Calu3 (cell line): ENCODE measurements at places on chromosomes 12 and 14.
A peak's percentile ranks its signal among the peaks of the same experiment; 100 is the strongest.

DNA sequence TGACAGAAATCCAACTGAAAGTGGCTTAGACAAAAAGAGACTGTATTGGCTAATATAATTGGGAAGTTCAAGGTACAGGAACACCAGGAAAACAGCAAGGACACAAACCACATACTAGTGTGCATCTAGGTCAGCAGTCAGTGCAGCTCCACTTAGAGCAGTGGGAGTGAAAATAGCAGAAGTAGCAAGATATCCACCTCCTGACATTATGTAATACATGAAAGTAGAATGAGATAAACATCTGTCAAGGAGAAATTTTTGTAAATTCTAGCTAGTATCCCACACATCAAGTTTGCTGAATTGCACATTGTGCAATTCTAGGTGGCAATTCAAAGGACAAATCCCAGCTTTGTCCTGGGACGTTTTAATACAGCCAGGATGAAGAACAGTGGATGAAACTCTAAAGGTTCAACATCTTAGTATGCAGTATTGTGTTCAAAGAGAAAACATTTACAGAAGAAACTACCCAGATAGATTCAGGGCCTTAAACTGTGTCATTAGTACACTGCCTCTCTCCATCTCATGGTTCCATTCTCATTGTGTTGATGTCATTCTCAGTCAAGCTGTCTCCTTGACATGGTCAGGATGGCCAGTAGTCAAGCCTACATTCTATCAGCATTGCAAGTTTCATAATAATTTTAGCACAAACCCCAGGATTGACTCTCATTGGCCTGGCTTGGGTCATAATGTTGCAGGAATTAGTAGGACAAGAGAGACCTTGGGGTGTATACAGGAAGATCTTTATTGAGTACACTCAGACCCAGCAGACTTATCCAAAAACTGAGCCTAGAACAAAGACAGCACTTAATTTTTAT lies 56.8 kb downstream of the SDR9C7 start:
- H3K4me3 ChIP-seq, result no peak overlapping the region
- peaks cover 60% of the 10 kb centered on the region for H3K27me3 ChIP-seq
- H3K4me1 ChIP-seq, result peaks cover 4% of the 10 kb centered on the region
- H3K27ac ChIP-seq, result no peak overlapping the region
- no peaks in the 10 kb centered on the region for H3K36me3 ChIP-seq

DNA sequence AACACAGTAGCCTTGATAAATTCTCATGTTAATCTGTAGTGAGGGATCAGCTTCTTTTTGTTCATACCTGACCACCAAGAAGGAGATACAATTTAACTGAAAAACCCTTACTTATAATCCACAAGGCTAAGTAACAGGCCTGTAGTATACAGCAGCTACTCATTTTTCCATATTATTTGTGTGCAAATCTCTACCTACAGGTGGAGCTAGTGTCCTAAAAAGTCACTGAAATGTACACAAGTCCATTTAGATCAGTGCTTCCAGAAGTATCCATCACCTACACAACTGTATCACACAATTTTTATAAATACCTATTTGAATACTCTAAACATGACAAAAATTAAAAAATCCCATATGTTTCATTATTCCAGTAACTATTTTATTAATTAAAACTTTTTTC lies 173.2 kb downstream of the SLC35F4 start:
- H3K36me3 ChIP-seq, result peaks cover 4% of the 10 kb centered on the region
- no peak overlapping the region for H3K27ac ChIP-seq
- peak; percentile 4 for DNase-seq
- H3K27me3 ChIP-seq, result peaks cover 22% of the 10 kb centered on the region
- H3K4me1 ChIP-seq, result no peaks in the 10 kb centered on the region
- no peak overlapping the region for H3K4me3 ChIP-seq

DNA sequence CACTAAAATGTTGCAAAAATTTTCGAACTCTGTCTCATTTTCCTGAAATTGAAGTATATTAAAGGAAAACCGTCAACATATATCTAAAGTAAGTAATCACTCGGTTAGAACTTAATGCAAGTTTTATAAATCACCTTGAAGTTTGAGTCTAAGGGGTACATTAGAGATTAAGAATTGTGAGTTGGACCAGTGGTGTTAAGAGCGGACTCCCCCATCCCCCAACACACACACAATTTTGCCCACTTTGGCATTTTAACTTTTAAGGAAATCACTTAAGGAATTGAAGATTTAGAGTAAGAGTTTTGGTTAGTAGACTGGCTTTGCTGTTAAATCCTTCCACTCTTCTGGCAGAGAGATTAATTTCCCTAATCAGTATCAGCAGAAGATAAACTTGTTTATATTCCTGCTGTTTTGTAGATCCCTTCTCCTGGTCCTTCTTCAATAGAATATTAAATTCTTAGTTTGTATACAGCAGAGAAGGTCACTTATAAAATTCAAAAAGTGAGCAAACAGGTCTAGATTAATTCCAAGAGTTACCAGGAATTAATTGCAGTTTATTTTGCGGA lies 1.5 kb downstream of the HIF1A start:
- no peak for DNase-seq
- peaks cover 69% of the 10 kb centered on the region for H3K36me3 ChIP-seq
- peak overlapping the region; percentile 93 for H3K27ac ChIP-seq
- H3K4me3 ChIP-seq, result peak overlapping the region; percentile 89
- no peaks in the 10 kb centered on the region for H3K27me3 ChIP-seq

- H3K27ac ChIP-seq, result peak overlapping the region; percentile 43
- peak; percentile 44 for DNase-seq
- peaks cover 20% of the 10 kb centered on the region for H3K4me1 ChIP-seq
- peaks cover 12% of the 10 kb centered on the region for H3K36me3 ChIP-seq
- H3K4me3 ChIP-seq, result peak overlapping the region; percentile 69
Observed at GRCh38 chr12:1518591-1519516, 75.5 kb downstream of the FBXL14 start.

- H3K4me3 ChIP-seq, result no peak overlapping the region
- no peaks in the 10 kb centered on the region for H3K36me3 ChIP-seq
- H3K27me3 ChIP-seq, result no peaks in the 10 kb centered on the region
- no peak for DNase-seq
Observed at GRCh38 chr12:44511289-44511688, 364.8 kb downstream of the NELL2 start.
